Breast epithelium (tissue), 4 donors: ENCODE measurements at places on chromosomes 3 and 15.
A peak's percentile ranks its signal among the peaks of the same experiment; 100 is the strongest.

- H3K36me3 ChIP-seq = no peaks in the 10 kb centered on the region
- no peaks in the 10 kb centered on the region for H3K27me3 ChIP-seq
- H3K4me3 ChIP-seq = no peak overlapping the region
- H3K4me1 ChIP-seq = no peaks in the 10 kb centered on the region
- no peak overlapping the region for H3K27ac ChIP-seq
Measured at GRCh38 chr3:66110840-66111239, 72.1 kb upstream of the MAGI1 start.

DNA sequence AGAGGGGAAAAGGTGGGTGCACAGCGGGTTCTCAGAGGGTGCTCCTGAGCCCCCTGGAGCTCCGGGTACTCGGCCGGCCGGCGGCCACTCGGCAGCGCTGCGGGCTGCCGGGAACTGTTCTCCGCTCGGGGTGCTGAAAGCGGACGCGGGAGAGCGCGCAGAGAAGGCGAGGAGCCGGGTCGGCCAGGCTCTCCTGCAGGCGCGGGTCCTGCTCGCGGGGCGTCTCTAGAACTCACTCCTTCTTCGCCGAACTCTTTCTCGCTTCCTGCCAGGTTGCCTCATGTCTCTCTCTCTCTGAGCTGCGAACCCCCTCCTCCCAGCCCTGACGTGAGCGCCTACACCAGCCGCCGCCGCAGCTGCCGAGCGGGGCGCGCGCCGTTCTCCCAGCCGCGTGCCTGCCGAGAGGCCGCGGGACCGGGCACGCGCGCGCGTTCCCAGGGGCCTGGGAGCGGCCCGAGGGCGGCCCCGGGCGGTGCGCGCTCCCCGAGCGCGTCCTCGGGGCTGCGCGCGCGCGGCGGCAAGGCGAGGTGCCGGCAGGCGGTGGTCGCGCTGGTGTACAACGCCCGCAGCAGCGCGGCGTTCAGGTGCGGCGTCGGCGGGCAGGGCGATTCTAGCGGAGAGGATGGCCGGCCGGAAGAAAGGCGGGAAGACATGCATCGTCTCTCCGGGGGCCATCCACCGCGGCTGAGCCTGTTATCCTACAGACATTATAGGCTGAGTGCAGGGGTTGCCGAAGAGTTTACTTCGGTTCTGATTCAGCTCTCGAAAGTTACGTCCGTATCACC, at the start of gene PEX5L:
Gene PEX5L (minus strand): TSS at position 267 of the 785 bp plus-strand sequence. CDS start 338 bp downstream, outside the sequence.
- H3K27me3 ChIP-seq = peaks cover 41% of the 10 kb centered on the region
- H3K27ac ChIP-seq = no peak within 1 kb of the TSS
- no peaks in the 10 kb centered on the region for H3K36me3 ChIP-seq
- no peak for DNase-seq

GRCh38 chr3:130711565-130712324, 34.9 kb downstream of the PIK3R4 start:
- no peaks in the 10 kb centered on the region for H3K27me3 ChIP-seq
- H3K27ac ChIP-seq = no peak overlapping the region
- no peak overlapping the region for H3K4me3 ChIP-seq
- no peaks in the 10 kb centered on the region for H3K4me1 ChIP-seq

DNA sequence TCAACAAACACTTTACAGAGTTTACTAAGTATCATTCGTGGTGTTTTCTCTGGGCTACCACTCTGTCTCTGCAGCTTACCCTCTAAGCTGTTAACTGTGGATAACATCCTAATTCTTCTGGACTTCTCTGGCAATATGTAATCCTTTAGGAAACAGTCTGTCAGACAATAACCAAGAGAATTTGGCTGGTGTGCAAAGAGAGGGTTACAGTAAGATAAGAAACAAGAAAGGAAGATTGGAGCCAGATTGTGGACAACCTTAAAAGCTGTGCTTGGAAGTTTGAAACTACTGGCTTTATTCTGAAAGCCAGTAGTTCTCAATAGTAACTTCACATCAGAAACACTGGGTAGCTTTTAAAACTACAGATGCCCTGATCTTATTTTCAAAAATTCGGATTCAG, 778 bp downstream of the ARL6 start:
- H3K4me3 ChIP-seq = peak overlapping the region; percentile 87
- no peak overlapping the region for H3K27ac ChIP-seq
- DNase-seq = no peak
- H3K27me3 ChIP-seq = no peaks in the 10 kb centered on the region

DNA sequence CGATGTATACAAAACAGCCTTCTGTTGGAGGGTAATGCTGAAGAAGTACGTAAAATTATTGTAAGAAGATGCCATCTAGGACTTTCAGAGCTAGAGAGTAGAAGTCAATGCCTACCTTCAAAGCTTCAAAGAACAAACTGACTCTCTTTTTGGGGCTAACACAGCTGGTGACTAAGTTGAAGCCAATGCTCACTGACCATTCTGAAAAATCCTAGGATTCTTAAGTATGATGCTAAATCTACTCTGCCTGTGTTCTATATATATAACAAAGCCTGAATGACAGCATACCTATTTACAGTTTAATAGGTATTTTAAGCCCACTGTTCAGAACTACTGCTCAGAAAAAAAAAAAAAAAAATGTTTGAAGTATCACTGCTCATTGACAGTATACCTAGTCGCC, 18.9 kb downstream of the ADPGK start:
- DNase-seq = no peak
- H3K4me1 ChIP-seq = no peaks in the 10 kb centered on the region
- no peaks in the 10 kb centered on the region for H3K27me3 ChIP-seq
- H3K27ac ChIP-seq = no peak overlapping the region
- H3K4me3 ChIP-seq = no peak overlapping the region

DNA sequence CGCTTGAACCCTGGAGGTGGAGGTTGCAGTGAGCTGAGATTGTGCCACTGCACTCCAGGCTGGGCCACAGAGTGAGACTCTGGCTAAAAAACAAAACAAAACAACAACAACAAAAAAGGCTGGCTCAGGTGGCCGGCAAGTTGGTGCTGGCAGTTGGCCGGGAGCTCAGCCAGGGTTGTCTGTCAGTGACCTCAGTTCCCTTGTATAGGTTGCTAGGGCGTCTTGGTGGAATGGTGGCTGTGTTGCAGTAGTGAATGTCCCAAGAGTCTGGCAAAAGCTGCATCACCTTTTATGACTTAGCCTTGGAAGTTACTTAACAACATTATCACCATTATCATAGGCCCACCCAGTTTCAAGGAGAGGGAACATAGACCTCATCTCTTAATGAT, 40.6 kb downstream of the ASB7 start:
- H3K4me3 ChIP-seq = no peak overlapping the region
- no peaks in the 10 kb centered on the region for H3K4me1 ChIP-seq
- H3K36me3 ChIP-seq = no peaks in the 10 kb centered on the region

GRCh38 chr3:142857056-142857455, 31.8 kb downstream of the PCOLCE2 start:
- no peak overlapping the region for H3K4me3 ChIP-seq
- H3K27me3 ChIP-seq = peaks cover 6% of the 10 kb centered on the region
- no peaks in the 10 kb centered on the region for H3K36me3 ChIP-seq
- no peak for DNase-seq

DNA sequence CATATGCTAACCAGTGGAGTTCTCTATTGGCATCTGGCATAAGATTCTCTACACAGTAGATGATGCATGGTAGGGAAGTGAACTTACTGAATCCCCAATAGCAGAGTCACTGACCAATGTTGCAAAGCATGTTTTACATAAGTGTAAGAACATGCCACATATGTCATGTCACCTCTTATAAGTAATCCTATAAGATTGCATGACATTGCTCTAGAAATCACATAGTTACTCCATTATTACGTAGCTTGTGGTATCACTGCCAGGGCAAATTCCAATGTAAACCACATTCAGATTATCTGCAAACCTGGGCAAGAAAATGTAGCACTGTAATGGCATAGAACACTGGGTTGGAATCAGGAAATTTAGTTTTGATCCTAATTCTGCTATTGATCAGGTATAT, 198.2 kb upstream of the UMPS start:
- H3K36me3 ChIP-seq = no peaks in the 10 kb centered on the region
- no peaks in the 10 kb centered on the region for H3K4me1 ChIP-seq
- no peak for DNase-seq
- no peak overlapping the region for H3K4me3 ChIP-seq

GRCh38 chr15:34754171-34754601, 612 bp downstream of the GJD2 start:
- H3K4me3 ChIP-seq = no peak overlapping the region
- H3K4me1 ChIP-seq = no peaks in the 10 kb centered on the region
- no peak for DNase-seq
